Stimulated activated CD8-positive, alpha-beta memory T cell treated with anti-CD3 and anti-CD28 coated beads, Interleukin-15, amount 100 ng/mL, for 24 hours (primary cell): ENCODE measurements at places on chromosomes 2 and 18.

- DNase-seq: no peak
Measured at GRCh38 chr18:74803769-74804168, 206.1 kb downstream of the ZNF407 start.

DNA sequence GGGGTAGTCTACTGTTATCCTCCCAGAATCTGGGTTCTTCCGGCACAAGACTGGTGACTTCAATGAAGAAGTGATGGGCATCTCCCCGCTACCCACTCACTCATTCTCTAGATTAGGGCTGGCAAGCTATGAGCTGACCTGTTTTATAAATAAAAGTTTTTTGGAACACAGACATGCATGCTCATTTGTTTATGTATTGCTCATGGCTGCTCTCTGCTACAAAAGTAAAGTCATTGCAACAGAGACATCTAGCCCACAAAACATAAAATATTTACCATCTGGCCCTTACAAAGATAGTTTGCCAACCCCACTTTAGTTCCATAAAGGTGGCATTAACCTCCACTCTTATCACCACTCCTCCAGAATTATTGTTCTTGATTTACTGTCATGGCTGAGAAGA, 39.1 kb upstream of the SPATS2L start:
- DNase-seq: no peak

DNA sequence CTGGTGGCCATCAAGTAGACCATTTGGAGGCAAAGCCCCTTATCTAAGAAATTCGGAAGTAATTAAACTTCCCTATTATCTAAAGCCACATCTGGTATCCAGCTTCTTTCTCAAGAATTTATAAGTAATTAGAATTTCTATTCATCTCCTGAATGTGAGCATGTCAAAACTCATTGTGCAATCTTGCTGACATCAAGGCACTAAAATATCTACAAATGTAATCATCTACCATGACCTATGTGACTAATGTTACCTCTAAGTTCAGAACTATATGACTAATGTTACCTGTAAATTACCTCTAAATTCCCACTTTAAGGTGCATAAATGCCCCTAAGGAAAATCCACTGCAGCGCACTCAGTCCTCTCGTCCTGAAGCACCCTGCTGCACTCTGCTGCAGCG, 773.0 kb downstream of the CPS1 start:
- DNase-seq: no peak

DNA sequence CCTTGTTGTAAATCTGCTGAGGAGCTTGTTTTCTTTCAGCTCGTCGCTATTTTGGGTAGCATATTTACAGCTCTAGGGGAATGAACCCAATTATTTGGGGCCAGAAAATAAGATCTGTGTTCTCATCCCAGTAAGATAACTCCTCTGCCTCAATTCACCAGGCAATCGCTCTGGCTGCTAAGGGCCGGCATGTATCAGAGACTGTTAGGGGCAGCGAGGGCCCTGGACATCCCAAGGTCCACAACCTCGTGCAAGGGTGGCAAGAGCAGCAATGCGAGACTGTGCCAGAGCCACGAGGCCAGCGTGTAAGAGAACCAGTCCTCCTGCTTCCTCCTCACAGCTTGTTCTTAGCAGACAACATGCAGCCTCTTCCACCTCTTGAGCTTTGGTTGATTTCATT, 66.1 kb downstream of the DDX1 start:
- DNase-seq: no peak

DNA sequence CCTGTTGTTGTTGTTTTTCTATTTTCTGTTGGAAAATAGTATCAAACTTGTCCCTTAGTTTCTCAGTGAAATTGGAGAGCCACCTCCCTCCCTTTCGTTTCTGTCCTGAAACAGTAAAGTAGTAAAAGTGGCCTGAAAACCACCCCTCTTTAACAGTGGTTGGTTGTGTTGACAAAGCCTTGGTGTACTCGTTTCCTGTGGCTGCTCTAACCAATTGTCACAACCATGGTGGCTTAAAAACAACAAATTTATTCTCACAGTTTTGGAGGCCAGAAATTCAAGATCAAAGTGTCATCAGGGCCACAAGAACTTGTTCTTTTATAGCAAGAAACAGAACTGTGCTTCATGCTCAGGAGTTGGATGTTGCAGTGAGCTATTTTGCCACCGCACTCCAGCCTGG, 4.0 kb upstream of the DYSF start:
- DNase-seq: no peak

DNA sequence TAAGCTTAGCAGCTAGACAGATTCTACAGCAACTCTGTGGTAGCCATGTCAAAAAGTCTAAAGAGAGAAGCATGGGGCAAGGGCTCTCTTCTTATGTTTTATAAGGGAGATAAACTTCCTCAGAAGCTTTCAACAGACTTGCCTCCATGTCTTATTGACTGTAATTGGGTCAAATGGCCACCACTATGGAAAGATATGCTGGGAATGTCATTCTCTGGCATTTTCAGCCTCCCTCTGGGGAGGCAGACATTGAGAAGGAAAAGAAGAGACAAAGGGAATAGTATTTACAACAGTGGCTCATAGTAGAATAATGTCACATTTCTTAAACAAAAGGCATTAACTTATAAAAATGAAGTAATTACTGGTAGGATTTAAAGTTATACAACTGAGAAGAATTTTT, 1964.5 kb upstream of the PIK3C3 start:
- no peak for DNase-seq

DNA sequence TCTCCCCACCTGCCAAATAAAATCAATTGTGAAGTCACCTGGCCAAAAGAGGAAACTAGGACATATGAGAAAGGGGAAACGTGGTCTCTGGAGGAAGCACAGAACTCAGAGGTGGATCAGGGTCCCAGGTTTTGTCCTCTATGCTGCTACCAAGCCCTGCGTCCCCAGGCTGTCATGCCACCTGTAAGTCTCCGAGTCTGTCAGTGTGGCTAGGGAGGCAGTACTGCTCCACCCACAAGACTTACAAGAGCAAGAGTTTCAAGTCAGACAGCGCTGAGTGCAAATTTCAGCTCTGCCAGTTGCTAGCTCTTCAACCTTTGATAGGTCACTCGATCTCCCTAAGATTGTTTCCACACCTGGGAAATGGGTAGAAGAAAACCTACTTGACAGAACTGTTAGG, 98.6 kb downstream of the C1QL2 start:
- DNase-seq: no peak

DNA sequence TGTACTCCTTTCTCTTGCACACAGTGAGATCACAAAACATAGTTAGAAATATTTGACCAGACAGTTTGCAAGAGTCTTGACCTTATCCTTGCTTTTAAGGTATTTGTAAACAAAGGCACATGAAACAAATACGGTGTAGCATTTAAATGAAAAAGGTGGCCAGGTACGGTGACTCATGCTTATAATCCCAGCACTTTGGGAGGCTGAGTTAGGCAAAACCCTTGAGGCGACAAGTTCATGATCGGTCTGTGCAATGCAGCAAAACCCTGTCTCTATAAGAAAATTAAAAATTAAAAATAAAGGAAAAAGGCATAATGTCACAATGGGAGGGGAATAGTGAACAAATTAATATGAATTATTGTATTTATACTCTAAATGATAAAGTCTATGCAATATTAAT, 109.5 kb upstream of the PIK3C3 start:
- no peak for DNase-seq

GRCh38 chr2:166727095-166727494, 161.2 kb upstream of the XIRP2 start:
- no peak for DNase-seq

DNA sequence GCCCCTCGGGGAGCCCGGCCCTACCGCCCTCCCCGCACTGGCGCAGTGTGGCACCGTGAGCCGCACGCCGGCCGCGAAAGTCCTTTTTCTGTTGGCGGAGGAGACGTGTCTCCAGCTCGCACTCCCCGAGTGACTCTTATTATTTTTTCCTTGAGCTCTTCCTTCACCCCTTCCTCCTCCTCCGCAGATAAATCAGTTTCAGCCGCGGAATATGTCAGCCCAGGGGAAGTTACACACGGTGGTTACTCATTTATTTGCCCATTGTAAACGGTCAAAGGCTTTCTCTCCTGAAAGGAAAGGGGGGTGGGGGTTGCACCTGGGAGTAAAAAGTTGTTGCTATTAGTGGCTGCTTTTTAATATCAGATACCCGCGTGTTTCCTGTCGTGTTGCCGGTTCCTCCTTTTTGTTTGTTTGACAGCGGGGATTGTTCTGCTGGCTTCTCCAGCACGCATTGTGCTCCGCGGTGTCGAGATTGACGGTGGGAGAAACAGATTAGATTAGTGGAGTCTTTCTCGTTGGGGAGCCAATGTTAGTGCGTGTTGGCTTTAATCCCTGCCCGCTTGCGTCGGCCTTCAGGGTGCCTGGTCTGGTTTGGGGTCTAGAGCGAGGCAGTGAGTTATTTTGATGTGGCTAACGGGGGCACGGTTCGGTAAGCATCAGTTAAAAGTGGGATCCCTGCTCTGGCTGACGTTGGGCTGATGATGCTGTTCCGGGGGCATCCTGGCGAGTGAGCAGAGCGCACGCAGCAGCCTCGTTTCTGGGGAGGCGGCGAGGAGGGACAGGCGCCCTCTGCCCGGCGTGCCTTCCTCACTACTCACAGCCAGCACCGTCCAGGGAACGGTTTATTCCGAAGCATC, 1.6 kb downstream of the CRIM1 start:
- DNase-seq: no peak
